ENCODE measurements at places on chromosomes 3 and 15.

DNA sequence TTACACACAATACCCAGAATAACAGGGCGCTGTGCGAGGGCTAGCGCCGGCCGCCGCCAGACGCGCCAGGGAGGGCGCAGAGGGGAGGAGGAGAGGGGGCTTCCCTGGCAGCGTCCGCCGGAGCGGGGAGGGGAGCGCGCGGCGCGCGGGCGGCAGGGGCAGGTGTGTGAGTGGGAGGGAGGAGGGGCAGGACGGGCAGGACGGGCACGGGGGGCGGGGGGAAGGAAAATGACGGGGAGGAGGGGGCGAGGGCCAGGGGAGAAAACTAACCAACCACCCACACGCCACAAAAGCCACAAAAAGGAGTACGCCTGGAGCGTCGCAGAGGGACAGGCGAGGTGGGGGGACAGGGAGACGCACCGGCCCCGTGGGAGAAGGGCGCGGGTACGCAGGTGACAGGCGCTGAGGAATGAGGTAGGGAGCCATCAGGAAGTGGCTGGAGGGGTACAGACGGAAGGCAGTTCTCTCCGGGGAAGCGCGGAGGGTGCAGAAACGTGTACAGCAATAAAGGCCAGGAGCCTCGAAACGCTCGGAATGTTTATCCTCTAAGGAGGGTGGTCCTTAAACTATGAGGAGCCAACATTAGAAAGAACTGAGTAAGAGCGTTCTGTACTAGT lies 610 bp upstream of the SATB1 start:
- peak; percentile 68 for DNase-seq

DNA sequence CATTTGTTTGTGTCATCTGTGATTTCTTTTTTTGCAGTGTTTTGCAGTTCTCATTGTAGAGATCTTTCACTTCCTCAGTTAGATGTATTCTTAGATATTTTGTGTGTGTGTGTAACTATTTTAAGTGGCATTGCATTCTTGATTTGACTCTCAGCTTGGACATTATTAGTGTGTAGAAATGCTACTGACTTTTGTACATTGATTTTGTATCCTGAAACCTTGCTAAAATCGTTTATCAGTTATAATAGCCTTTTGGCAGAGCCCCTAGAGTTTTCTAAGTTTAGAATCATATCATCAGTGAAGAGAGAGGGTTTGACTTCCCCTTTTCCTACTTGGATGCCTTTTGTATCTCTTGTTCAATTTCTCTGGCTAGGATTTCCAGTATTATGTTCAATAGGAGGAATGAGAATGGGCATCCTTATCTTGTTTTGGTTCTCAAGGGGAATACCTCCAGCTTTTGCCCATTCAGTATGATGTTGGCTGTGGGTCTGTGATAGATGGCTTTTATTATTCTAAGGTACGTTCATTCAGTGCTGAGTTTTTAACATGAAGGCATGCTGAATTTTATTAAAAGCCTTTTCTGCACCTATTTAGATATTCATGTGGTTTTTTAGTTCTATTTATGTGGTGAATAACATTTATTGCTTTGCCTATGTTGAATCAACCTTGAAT lies 211.7 kb downstream of the MBNL1 start:
- peak; percentile 33 for DNase-seq

- no peak for DNase-seq
Observed at GRCh38 chr3:58566398-58567250, 10.6 kb downstream of the FAM107A start.

GRCh38 chr3:9503283-9503682 lies 50.3 kb downstream of the LHFPL4 start:
- DNase-seq = peak; percentile 88

DNA sequence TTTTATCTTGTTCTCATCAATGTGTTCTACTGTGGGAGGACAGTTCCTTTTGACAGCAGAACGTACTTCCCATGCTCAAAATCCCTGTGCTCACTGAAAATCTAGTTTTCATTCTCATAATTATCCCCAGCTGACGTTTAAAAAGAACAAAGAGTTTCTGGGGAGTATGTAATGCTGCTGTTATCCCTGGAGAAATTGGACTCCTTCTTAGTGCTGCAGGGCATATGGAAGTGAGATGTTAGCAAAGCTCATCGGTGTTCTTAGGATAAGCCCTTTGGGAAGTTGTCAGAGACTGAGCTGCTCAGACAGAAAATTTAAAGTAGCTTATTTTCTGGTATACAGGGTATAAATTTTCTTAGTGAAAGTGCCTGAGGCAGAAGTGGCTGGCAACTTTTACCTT lies 66.5 kb downstream of the CDAN1 start:
- no peak for DNase-seq

DNA sequence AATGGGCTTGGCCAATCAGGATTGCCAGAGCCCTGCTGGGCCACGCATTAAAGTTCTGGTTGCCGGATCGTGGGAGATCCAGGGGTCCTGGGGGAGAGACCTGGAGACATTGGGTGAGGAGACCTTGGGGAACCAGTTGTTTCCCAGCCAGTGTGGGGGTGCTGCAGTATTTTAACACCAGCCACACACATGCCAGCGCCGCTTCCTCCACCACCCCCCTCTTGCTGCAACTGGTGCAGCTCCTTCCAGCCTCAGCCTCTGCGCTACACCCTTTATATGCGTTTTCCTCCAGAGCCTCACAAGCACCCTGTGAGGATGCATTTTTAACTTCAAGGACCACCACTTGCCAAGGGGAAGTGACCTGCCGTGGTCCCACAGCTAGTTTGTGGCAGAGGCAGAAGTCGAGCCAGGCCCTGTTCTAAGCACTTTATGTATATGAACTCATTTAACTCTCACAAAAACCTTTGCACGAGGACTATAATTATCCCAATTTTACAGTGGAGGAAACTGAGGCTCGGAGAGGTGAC lies 29.4 kb upstream of the GRIP2 start:
- no peak for DNase-seq

All from NAMALWA (cell line).